ENCODE measurements at places on chromosomes 2 and 18. TPM values are rescaled to one million over a fixed set of nuclear protein-coding genes. Genes with fewer than 3 reads are reported as not detected.

The ARHGAP25 gene
- total RNA-seq = 6.5 TPM

The RTP5 gene
- total RNA-seq = 1.9 TPM

The GAL3ST2 gene
- total RNA-seq = 0.33 TPM

The RGPD3 gene
- 0.88 TPM for total RNA-seq

The SNTG2 gene
- total RNA-seq = 4.2 TPM

The LRPPRC gene
- total RNA-seq = 132 TPM

The ATG4B gene
- 53.8 TPM for total RNA-seq

The PFN4 gene
- 4.5 TPM for total RNA-seq

The SP140 gene
- total RNA-seq = 0.99 TPM

The VWC2L gene
- 17.1 TPM for total RNA-seq

The RESP18 gene
- total RNA-seq = 1.1 TPM

The PDCD1 gene
- total RNA-seq = 0.20 TPM

The GTF3C2 gene
- total RNA-seq = 41.5 TPM

The PTMA gene
- total RNA-seq = 1,226 TPM

The FAM110C gene
- 6.2 TPM for total RNA-seq

The CAPN14 gene
- 0.28 TPM for total RNA-seq

The GRB14 gene
- total RNA-seq = 11.9 TPM

The ERBB4 gene
- 21.6 TPM for total RNA-seq

The TSPYL6 gene
- total RNA-seq = 0.17 TPM

The SEMA4F gene
- total RNA-seq = 7.3 TPM

The NEU2 gene
- not detected for total RNA-seq

The G6PC2 gene
- not detected for total RNA-seq

The MYCN gene
- total RNA-seq = 7.9 TPM

The AFTPH gene
- total RNA-seq = 63.6 TPM

The CNOT11 gene
- 18.6 TPM for total RNA-seq

The NOL4 gene
- total RNA-seq = 22.1 TPM

The IL1A gene
- total RNA-seq = 0.55 TPM

The LRRC30 gene
- total RNA-seq = not detected

Measured in spinal cord (tissue), 10 donors.